ENCODE measurements at places on chromosomes 4 and X.

DNA sequence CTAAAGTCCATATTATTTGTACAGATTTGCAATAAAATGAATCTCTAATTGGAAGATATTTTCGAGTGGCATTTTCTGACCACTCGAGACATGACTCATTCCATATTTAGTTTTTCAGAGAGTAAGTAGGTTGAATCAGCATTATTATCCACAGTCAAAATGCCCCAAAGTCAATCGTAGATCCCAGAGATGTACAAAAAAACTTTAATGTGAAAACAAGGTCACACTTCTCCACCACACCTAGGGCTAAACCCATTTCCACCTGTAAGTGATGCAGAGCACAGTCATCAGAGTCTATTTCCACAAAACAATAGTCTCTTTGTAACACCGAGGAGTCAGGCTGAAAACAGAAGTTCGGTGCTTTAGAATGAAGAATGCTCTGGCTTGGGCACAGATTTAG is 117.1 kb upstream of the TENM3 start:
- DNase-seq = no peak

DNA sequence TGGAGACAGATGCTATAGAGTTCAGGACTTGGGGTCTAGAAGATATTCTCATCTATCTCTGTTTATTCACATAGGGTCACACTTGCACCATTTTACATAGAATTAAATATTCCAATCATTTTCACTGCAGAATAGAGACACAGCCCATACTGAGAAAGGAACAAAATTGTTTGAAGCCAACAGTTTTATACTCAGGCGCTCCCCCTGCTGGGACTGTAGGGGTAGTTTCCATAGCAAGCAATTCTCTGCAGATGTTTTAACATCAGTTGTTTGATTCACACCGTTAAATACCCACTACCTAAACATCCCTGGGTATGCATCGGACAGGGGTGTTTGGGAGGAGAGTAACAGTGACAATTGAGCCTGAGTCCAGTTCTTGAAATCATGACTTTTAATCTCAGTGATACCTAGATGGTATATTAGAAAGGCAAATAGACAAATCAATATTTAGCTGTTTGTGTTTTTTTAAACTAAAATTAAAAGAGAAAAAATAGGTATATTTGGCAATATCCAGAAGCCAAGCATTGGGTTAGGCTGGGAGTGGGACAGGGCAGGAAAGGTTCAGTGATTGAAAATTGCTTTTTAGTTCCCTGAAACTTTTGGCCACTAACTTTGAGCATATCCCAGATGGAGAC is 33.8 kb downstream of the LONRF3 start:
- DNase-seq = no peak

DNA sequence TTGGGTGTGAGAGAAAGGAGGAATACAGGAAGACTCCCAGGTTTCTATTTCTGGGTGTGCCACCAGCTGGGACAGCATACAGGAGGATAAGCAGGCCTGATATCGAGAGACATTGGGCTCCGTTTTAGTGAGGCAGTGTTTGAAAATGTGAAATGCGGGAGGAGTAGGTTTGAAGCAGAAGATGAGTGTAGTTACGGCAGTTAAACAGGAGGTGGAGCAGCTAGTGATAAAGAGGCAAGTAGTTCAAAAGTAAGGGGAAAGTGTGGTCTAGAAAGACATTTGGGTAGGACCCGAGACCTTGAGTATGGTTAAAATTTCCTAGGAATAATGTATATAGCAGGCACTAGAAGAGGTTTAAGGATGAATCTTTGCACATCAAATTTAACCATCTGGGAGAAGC is 42.4 kb downstream of the DCUN1D4 start:
- no peak for DNase-seq

- no peak for DNase-seq
Observed at GRCh38 chrX:55715847-55716246, 1.7 kb upstream of the RRAGB start.

GRCh38 chrX:28590396-28590795 is 3.1 kb downstream of the IL1RAPL1 start:
- DNase-seq = peak; percentile 29

- DNase-seq = no peak
Observed at GRCh38 chrX:104712515-104712914, 146.5 kb downstream of the IL1RAPL2 start.

DNA sequence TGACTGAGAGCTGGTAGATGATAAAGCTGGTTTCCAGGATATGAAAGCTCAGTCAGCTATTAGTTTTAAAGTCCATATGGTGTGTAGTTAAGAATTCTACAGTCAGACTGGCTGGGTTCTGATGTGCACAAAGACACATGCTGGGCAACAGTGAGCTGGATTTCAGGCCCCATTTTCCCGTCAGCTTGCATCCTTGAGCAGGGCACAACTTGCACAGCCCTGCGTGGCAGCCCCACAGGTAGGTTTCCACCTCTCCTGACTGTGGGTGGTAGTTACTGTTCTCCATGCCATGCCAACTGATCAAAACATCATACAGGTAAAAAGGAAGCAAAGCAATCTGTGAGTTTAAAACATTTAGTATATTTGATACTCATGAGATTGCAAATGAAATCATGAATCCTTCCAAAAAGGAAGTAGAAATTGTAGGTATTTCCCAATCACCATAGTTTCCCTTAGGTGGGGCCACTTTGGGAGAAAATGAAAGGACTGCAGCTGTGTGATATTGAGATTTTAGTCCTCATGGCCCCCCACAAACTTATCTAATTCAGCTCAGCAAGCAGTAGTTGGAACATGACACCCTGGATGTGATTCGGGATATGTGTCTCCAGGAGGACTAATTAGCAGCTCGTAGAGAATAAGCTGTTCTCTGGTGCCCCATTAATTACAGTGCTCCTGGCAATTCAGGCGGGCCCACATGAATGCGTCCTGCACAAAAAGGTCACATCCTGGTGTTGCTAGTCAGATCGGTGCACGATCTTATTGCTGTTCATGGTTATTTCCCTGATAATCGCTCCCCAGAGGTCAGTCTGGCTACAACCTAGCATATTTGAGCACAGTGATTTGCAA is 42.4 kb upstream of the NOCT start:
- DNase-seq = no peak

DNA sequence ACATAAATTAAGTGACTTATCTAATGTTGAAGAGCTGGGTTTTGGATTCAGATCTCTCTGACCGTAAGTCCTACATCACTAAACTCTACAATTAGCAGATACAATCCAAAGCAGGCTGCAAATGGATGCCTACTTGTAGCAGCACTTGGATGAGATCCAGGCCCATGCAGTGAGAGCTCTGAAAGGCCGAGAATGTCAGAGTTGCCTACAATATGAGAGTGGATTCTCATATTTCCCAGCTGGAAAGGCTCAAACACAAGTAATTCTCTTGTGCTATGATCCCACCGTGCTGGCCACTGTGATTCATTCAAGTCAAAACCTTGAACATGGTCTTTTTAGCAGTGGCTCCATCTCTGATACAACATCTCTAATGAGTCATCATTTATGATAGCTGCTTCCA is 125.4 kb upstream of the CHRDL1 start:
- DNase-seq = no peak

GRCh38 chr4:109419679-109420078 is 13.9 kb upstream of the SEC24B start:
- no peak for DNase-seq

DNA sequence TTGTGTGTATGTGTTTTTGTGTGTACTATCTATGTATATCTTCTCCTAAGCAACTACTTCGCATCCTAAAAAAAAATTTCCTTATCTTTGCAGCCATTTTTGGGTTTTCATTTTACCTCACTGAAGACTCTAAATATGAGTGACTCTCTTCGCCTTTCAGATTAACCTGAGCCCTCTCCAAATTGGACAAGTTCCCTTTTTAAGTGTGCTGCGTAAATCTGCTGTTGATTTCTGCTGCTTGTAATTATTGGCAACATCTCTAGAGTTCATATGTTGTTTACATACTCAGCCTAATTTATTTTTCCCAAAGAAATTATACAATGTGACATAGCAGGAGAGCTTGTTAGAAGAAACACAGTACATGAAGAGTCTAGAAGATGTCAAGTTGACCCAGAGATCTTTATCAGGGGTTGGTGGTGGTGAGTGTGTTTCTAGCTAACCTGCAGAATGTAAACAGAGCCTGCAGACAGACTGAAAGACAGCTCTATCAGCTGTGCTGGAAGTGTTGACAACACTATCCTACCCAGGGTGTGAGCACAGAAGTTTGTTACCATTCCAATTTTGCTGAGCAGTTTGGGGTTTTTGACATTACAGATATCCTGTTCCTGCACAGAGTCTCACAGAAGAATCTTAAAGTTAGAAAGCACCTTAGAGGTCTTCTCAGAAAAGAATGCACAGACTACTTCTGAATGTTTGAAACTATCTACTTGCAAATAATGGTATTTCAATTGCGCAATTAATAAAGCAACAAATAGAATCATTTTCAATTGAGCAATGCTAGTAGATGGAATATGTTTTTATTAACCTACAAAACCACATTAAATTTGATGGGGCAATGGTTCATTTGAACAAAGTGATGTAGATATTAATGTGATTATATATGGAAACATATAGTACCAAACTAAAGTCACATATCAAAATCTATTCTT is 12.5 kb downstream of the SOX3 start:
- no peak for DNase-seq

DNA sequence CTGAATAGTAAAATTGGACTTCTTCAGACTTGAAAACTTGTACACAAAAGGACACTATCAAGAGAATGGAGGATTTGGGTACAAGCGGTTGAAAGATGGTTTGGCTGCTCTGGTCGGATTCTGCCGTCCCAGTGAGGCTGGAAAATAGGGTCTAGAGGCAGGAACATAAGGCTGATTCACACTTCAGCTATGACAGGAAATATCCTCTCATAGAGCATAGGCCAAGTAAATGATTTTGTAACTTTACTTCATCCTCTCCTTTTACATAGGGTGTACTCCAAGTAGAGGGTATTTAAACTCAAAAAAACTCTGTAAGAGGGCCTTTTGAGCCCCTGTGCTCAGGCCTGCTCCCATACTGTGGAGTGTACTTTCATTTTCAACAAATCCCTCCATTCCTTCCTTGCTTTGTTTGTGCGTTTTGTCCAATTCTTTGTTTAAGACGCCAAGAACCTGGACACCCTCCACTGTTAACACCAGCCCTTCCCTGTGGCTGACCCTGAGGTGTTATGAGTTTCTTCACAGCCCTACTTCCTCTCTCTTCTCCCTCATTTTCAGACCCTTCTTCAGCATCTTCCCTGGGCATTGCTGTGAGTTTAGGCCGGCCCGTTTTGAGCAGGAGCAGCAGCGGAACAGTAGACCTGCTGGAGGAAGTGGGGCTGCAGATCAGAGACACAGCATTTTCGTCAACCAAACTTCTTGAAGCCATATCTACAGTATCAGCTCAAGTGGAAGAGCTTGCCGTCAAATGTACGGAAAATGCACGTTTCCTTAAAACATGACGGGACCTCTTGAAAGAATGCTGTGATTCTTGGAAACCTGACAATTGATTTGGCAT is 7.2 kb downstream of the PGAM4 start:
- DNase-seq = no peak

DNA sequence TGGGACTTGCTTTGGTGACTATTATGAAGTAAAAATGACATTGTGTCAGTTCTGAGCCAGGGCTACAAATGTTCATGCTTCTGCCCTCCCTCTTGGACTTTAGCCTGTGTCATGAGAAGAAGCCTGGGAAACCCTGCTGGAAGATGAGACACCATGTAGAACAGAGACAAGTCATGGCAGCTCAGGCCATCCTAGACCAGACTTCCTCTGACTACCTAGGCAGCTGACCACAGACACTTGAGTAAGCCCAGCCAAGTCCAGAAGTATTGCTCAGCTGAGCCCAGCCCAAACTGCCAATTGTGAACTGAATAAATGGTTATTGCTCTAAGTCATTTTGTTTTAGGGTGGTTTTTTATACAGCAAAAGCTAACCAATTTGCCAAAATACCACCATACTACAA is 467.6 kb upstream of the CNKSR2 start:
- DNase-seq = no peak

- DNase-seq = no peak
Observed at GRCh38 chrX:128728943-128729342, 676.7 kb upstream of the ACTRT1 start.

DNA sequence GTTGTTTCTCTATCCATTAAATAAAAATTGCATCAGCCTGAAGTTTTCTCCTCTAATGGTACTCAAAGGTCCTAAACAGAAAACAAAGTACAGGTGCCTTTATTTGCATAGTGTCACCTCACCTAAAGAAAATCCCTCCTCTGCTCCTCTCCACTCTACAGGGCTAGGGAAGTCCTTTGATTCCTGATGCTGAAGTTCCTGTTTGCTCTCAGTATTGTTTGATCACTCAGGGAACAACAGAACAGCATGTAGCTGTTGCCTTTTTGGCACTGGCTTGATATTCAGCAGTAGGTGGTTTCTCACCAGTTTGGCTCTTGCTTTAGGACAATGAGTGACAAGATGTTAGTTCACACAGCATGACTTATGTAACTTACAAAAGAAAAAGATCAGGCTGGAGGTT is 156.2 kb upstream of the SLC7A11 start:
- no peak for DNase-seq

- DNase-seq = no peak
Observed at GRCh38 chrX:49037883-49038475, 5.2 kb downstream of the TFE3 start.

GRCh38 chrX:96436105-96436504 is 248.5 kb upstream of the DIAPH2 start:
- DNase-seq = no peak

DNA sequence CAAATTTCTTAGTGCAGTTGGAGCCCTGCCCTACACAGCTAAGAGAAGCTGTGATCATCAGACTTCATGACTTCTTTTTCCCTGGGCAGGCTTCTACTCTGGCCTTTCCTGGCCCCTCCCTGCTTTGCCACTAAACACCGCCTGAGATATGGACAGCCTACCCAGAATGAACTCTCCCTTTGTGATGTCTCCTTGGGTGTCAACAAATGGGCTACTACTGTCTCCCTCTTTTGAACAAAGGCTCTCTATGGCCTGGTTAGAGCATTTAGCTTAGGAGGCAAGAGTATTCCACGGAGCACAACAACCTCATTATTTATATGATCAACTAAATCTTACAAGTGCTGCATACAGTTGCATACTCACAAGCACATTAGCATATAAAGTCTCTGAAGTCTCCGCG is 127.6 kb upstream of the HCCS start:
- DNase-seq = no peak

DNA sequence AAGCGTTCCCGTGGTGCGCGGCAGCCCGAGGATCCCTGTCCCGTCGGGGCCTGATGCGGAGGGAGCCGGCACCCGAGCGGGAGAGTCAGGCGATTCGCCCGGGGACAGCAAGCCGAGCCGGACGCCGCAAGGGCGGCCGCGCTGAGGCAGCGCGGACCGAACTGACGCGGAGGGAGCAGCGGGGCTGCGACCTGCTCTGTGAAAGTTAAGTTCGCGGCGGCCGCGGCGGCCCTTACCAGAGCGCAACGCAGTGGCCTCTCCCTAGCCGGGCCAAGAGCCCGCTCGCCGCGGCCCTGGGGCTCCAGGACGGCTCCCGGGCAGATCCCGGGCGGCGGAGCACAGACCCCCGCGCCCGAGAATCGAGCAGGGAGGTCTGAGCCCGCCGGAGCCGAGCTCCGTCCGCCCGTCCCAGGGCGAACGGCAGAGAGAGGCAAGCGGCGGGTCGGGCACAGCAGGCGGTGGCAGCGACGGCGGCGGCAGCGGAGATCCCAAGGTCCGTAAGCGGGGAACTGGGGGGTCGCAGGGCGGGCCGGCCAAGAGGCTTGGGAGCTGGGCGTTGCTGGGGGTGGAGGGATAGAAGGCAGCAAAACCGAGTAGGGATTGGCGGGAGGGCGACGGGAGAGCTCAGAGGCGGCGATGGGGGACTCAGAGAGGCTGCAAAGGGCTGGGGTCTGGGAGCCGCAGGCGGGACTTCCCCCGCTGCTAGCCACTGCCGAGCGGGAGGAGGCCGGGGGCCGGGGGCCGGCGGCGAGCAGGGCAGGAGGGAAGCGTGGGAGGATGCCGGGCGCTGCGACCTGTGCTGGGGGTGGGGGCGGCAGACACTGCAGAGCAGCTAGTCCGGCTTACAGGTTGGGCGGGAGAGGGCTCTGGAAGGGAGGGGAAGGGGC is 1.0 kb downstream of the GPR50 start:
- DNase-seq = no peak
